Stimulated activated CD4-positive, alpha-beta T cell treated with anti-CD3 and anti-CD28 coated beads, Interleukin-15, amount 100 ng/mL, for 1 hour (primary cell): ENCODE measurements at places on chromosomes 16 and 17.

DNA sequence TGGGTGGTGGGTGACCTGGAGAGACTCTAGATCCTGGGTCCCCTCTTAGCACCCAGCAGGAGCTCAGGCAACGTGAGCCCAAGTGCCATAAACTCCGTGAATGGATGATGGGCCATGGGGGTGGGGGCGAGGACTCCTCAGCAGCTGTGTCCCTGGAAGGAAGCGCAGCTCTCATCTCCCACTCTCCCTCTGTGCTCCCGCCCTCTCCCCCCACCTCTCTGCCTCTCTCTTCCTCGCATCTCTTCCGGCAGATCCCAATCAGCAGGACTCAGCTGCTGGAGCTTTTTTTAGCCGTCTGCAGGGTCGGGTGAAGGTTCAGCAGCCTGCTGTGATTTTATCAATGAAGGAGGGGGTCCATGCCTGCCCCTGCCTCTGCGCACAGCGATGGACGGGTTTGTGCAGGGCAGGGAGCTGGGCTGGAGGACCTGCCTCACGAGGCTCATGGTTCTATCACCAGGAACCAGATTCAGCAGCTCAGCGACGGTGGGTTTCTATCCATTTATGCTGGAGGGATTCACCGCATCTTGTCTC lies 8.3 kb downstream of the CCR7 start:
- no peak for DNase-seq

GRCh38 chr17:47643116-47643515 lies 6.6 kb upstream of the KPNB1 start:
- DNase-seq = no peak

GRCh38 chr17:5715478-5715877 lies 131.2 kb upstream of the NLRP1 start:
- no peak for DNase-seq

DNA sequence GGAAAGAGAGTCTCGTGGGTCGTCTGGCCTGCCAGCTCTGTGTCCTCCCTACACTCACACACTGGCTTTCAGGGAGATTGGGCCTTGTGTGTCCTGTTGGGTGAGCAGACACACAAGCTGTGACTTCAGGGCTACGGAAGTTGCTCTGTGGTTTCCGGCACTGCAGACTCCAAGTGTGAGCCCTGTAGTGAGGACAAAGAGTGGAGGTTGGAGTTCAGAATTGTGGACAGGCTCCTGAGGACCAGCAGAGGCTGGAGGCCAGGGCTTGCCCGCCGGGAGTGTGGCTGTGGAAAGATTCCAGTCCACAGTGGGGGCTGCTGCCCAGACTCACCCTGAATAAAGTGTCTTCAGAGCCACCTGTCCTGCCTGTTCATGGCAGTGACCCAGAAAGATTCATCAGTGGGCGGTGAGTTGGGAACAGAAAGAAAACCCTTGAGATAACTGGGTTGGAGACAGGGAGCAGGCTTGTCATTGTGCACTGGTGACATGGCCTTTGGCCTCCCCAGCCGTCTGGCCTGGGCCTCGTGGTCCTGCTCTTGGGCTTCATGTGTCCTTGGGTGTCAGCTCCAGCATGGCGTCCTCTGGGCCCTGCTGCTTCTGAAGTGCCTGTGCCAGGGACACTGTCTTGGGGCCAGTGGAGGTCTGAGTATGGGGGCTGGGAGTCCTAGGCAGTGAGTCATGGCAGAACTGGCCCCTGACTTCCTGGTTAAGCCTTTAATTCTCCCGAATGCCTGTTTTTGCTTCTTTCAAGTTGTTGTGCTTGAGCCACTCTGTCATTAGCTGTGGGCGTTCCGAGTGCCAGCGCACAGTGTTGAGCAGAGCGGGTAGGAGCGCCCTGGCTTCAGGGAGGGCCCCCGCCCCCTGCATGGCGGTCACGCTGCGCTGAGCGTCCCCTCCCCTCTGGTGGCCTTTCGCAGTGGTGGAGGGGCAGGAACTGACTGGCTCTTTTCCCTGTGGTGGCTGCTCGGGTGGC lies 19.9 kb upstream of the ZNF750 start:
- peak; percentile 28 for DNase-seq

- DNase-seq = no peak
These were observed 53.1 kb downstream of the VAT1L start for GRCh38 chr16:77841502-77841763.

- DNase-seq = no peak
These were observed 585.3 kb downstream of the KCNJ18 start for GRCh38 chr17:22277595-22277994.

DNA sequence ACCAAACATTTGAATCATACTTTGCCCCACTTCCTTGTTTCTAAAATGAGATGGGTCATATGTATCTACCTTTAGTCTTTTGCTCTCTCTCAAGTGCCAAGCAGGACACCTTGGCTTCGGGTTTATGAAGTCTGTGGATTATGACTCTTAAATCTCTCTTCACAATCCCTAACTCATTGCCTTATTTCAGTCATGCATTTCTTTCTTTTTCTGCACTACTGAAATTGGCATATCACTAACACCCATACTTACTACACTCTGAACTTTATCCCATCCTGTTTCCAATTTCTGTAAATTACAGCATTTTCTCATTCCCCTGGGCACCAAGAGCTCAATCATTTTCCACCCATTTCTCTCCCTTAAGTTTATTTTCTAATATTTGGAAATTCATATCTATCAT lies 42.0 kb downstream of the ABCA9 start:
- DNase-seq = no peak

DNA sequence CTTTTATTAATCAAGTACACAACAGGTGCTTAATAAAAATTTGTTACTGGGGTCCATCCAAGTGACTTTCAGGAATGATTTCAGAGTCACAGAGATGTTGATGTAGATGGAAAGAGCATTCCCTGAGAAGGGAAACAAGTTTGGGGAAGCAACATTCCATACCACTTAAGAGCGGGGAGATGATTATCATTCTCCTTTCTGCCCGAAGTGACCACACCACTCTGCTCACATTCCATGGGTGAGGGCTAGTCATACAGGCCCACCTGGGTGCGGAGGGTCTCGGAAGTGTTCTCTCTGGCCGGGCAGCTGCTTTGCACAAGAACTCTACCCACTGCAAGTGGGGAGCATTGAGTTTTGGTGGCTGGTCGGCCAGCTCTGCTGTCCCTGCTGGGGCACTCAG lies 231.4 kb downstream of the SNX29 start:
- DNase-seq = no peak

DNA sequence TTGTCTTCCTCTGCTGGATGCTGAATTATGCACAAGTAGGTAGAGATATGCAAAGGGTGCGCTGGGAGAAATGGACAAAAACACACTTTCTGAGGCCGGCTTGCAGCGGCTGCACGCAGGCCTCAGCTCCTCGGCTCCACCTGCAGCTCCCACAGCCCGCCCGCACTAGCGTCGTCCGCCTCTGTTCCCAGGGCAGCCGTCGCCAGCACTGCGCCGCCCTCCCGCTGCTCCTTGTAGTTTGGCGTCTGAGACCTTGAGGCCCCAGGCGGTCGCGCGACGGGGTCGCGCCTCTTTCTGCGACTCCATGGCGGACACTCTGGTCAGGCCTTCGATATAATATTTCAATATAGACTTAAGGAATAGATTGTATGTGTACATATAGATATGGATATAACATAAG lies 24.8 kb downstream of the SLFN12 start:
- DNase-seq = no peak

- DNase-seq = no peak
These were observed 10.9 kb upstream of the C16orf54 start for GRCh38 chr16:29756654-29757053.

DNA sequence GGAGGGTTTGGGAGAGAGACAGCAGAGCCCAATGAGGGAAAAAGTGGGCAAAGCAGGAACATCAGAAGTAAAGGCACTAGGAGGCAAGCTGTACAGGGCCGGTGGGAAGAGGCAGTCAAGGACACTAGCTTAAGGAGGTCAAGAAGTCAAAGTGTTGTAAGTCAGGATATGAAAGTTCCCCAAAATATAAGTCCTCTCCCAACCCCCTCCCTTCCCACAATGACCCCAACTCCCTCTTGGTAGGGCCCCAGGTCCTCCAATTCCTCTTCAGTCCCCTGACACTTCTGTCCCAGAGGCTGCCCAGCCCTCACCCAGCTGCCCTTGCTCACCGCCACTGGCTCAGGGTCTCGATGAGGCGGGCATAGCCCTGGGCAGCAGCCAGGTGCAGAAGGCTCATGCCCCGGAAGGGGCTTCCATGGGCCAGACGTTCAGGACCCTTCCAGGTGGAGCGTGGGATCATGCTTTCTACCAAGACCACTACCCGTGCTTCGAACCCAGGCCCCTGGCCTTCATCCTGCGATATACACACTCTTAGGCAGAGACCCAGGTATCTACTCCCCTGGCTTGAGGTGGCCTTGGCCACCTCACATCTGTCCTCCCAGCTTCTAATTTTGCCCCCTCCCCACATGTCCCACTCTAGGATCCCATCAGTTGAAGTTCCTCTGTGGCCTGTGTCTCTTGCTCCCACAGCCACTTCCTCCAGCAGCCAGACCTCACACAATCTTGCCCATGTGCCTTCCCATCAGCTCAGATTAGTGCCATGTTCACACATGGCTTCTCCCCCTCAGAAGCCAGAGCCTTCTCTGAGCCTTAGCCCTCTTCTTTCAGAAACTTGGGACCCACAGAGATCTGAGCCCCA lies 5.9 kb upstream of the SPAG7 start:
- DNase-seq = no peak

DNA sequence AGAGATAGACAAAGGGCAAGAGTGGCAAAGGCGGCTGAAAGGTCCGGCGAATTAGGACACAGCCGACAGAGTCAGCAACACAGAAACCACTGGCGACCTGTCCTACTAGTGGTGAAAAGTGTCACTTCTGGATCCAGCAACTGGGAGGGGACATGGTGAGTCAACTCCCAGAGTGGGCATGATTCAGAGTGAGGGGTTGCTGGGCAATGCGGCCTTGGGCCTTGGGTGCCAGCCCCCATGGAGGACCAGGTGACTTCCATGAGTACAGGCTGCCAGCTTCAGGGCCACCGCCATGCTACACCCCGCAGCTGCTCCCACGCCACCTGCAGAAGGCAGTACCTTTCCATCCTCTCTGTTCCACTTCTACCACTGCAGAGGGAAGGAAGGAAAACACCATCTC lies 110.6 kb downstream of the ZFHX3 start:
- DNase-seq = no peak

- DNase-seq = peak; percentile 5
These were observed 39.0 kb upstream of the AKAP1 start for GRCh38 chr17:57045868-57046704.

DNA sequence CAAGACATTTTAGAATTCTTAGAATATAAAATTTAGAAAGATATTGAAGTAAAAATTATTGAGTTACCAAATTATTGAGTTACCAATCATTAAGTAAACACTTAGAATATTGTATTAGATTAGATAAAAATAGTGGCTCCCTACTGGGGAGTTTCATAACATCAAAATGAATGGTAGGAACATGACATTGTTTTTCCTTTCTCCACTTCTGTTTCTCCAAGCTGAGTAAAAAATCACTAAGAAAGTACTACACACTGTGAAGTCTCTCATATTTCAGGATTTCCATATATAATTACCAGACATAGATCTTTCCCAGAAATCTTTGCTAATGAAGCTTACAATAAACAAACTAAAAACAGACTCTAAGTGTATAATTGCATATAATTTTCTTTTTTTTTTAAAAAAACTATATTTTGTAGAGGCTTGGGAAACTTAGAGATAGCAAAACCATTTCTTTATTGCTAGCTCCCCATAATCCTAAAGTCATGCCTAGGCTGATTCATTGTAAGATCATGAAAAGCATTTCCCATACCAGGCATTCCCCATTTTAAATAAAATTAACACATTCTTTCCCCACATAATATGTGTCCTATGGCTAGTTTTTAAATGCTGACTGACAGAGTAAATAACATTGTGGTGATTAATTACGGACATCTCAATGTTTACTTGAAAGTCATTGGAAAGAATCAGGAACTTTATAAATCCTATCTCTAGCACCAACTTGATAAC lies 1408.7 kb upstream of the GOT2 start:
- no peak for DNase-seq

GRCh38 chr16:67162506-67163163 lies 1.9 kb upstream of the HSF4 start:
- no peak for DNase-seq
